ENCODE measurements at places on chromosomes 2 and 18. TPM values are rescaled to one million over a fixed set of nuclear protein-coding genes. Genes with fewer than 3 reads are reported as not detected.

The HJURP gene
- total RNA-seq, result not detected

DNA sequence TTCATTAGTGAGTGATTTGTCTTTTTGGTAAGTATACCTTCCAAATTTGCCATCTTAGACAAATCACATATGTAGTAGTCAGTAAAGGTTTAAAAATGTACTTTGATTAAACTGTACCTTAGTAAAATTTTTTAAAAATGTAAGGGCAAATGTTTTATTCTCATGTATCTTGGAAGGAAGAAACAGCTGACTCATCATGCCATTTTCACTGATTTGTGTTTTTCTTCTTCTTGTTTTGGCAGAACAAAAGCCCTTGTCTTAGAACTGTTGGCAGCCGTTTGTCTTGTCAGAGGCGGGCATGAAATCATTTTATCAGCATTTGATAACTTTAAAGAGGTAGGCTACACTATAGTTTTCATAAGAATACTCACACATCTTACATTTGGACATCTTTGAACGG lies 136.5 kb downstream of the PRPF40A start:
- no peaks in the 10 kb centered on the region for H3K4me1 ChIP-seq
- no peak for DNase-seq
- no peak overlapping the region for H3K4me3 ChIP-seq
- no peak overlapping the region for H3K27ac ChIP-seq
- no peaks in the 10 kb centered on the region for H3K27me3 ChIP-seq

DNA sequence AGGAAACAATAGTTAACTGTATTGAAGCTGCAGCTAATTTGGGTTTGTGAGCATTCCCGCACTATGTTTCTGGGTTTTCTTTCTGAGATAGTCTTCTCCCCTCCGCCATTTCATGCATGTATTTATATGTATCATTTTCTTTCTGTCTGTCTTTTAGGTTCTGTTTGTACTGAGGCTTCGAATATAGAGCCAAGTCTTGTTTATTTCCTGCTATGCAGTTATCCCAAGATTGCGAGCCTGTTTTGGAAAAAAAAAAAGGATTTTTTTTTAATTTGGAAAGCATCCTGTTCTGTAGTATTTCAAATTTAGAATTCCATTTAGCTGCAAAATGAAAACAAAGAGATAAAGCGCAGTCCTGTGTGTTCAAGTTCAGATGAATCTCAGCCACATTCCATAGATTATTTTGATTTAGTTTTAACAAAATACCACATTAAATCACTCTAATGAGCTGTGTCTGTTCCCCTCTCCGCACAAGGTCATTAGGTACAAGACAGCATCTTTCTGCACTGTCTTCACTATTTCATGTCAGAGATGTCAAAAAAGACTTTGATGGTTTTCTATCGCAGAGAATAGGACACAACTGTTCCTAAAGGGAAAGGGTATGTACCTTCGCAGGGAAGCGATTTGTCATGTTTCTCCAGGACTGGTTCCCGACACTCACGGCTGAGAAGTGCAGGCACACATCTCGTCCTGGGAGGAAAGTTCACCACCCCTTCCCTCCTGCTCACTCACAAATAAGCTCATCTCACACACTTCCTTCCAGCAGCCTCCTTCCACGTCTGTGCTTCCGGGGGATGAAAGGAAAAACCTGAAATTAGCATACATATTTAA lies 443.4 kb downstream of the ZNF516 start:
- DNase-seq, result no peak
- no peak overlapping the region for H3K4me3 ChIP-seq
- no peaks in the 10 kb centered on the region for H3K27me3 ChIP-seq
- no peaks in the 10 kb centered on the region for H3K36me3 ChIP-seq
- no peaks in the 10 kb centered on the region for H3K4me1 ChIP-seq

DNA sequence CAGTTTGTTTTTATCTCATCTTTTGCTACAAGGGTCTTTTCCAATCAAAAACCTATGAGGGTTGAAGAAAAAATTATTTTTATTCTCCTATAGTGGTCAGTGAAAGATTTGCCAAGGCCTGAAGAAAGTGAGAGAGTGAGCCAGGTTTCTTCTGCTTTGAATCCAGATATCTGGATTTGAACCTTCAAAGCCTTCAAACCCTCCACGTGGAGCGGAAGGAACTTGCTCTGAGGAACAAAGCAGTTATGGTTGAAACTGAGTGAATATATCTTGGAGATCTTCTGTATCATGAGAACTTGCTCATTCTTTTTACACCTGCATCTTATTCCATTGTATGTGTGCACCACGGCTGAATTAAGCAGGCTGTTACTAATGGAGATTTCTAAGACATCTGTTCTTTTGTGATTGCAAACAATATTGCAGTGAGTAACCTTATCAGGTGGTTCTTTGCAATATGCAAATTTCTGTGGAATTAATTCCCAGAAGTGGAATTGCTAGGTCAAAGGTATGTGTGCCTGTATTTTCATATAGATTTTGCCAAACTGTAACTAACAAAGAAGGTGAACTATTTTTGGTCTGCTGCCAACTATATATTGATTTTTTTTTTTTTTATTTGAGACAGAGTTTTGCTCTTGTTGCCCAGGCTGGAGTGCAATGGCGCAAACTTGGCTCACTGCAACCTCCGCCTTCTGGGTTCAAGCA lies 147.9 kb downstream of the B3GNT2 start:
- H3K27me3 ChIP-seq, result no peaks in the 10 kb centered on the region
- H3K27ac ChIP-seq, result no peak overlapping the region

The ACVR2A gene
- 6.4 TPM for total RNA-seq

- no peaks in the 10 kb centered on the region for H3K36me3 ChIP-seq
- DNase-seq, result no peak
- H3K27ac ChIP-seq, result no peak overlapping the region
- H3K4me1 ChIP-seq, result no peaks in the 10 kb centered on the region
- H3K4me3 ChIP-seq, result no peak overlapping the region
- no peaks in the 10 kb centered on the region for H3K27me3 ChIP-seq
Observed at GRCh38 chr2:8234757-8235374, 447.0 kb upstream of the ID2 start.

DNA sequence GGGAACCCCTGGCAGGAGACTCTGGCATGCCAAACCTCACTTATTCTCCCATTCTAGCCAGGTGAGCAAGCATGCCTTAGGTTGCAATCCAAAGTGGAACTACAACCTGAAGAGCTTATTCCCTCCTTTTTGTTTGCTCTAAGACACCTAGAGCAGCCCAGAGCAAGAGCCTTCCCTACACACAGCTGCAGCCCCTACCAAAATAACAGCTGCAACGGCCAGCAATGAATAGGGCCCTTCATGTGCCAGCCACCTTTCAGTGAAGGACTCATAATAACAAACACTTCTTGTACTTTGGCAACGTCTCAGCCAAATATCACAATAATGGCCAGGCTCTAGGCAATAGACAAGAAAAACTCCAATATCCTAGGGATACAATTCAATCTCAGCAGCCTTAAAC lies 178.7 kb downstream of the ALK start:
- H3K36me3 ChIP-seq, result no peaks in the 10 kb centered on the region
- no peak overlapping the region for H3K27ac ChIP-seq
- H3K4me1 ChIP-seq, result no peaks in the 10 kb centered on the region
- DNase-seq, result no peak
- no peak overlapping the region for H3K4me3 ChIP-seq

DNA sequence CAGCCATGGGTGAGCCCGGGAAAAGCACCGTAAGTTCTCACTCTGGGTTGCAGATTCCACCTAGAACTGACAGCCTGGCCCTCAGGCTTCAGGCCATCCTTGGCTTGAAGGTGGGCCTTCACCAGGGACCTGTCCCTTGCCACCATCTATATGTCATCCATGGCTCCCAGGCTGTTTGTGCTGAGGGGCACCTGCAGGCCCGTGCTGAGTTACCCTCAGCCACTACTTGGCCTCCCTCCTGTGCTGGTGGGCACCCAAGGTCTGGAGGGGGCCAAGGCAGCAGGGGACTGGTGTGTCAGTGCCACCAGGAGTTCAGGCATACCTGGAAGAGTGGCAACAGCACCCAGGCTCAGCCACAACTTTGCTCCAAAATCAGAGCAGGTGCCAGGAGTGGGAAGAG lies 326.2 kb upstream of the SMIM21 start:
- no peaks in the 10 kb centered on the region for H3K36me3 ChIP-seq
- H3K27ac ChIP-seq, result no peak overlapping the region
- no peak overlapping the region for H3K4me3 ChIP-seq

GRCh38 chr2:7016601-7017211 lies 99.5 kb downstream of the RNF144A start:
- no peak overlapping the region for H3K27ac ChIP-seq
- H3K27me3 ChIP-seq, result no peaks in the 10 kb centered on the region
- H3K4me1 ChIP-seq, result peaks cover 32% of the 10 kb centered on the region
- no peaks in the 10 kb centered on the region for H3K36me3 ChIP-seq
- H3K4me3 ChIP-seq, result no peak overlapping the region

The GAREM2 gene
- 1.7 TPM for total RNA-seq

DNA sequence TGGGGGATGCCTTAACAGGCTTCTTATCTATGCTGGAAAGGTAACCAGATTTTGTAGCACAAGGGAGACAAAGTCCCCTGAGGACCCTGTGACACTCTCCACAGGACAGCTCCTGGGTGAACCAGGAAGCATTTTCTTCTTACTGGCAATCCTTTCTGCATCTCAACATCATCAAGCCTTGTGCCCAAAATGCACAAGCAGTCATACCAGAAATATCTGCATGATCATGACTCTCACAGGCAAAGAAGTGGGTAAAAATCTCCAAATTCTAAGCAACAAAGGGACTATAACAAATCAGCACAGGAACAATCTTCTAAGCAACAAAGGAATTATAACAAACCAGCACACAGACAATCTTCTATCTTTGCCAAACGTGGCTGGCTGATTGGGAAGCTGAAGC lies 99.1 kb upstream of the CD226 start:
- no peaks in the 10 kb centered on the region for H3K36me3 ChIP-seq
- H3K27me3 ChIP-seq, result no peaks in the 10 kb centered on the region
- H3K4me3 ChIP-seq, result no peak overlapping the region
- H3K4me1 ChIP-seq, result no peaks in the 10 kb centered on the region

The COL6A3 gene
- total RNA-seq, result 9.7 TPM

DNA sequence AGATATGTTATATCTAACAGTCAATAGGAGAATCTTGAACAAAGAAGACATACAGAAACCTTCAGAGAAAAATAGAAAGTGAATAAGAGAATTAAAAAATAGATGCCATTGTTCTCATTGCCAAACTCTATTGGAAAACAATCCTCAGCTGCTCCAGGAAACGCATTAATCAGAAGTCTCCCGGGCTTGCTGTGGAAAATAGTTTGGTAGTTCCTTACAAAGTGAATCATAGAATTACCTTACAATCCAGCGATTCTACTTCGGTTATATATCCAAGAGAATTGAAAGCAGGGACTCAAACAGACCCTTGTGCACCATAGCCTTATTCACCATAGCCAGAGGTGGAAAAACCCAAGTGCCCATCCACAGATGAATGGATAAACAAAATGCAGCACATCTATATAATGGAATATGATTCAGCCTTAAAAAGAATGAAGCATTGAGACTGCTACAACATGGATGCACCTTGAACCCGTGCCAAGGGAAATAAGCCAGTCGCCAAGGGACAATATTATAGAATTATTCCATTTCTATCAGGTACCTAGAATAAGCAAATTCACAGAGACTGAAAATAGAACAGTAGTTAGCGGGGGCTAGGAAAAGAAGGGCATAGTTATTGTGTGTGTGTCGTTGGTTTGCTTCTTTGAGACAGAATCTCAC lies 21.9 kb upstream of the CHRNA1 start:
- no peaks in the 10 kb centered on the region for H3K36me3 ChIP-seq
- H3K27ac ChIP-seq, result no peak overlapping the region
- H3K4me3 ChIP-seq, result no peak overlapping the region
- DNase-seq, result no peak

- no peaks in the 10 kb centered on the region for H3K36me3 ChIP-seq
- H3K4me3 ChIP-seq, result no peak overlapping the region
- no peak for DNase-seq
Observed at GRCh38 chr2:172772633-172773032, 37.0 kb downstream of the RAPGEF4 start.

DNA sequence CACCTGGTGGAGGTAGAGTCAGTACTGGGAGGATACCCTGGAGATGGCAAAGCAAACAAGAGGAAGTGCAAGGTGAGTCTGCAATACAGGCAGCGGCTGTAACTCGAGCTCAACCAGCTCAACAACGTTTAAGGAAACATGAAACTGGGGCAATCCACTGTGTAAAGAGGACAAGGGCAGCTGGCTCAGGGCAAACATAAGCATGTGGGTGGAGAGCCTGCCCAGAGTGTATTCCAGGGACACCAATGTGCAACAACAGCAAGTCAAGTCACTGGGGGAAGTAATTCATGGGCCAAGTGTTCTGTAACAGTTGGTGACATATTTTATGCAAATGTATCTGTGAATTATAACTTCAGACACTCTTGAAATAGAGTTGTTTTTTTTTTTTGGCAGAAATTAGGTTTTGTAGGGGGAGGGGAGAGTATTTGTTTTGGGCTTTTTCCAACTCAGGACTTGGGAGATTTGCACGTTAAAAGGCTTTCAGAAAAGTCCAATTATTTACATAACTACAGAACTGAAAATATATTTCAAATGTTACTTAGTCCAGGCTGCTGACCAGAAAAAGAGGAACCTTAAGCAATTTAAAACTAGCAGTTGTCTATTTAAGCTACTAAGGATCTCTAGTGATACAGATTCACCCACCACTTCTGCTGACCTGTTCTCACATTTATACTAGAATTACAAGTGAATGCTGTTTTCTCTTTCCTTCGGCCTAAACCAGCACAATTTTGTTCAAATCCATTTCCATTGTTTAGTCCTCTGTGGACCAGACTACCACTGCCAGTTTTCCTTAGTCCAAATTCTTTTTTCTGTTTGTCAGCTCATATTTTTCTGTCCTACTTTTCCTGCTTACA lies 18.6 kb downstream of the NRXN1 start:
- peak; percentile 71 for DNase-seq
- H3K27ac ChIP-seq, result peak overlapping the region; percentile 38
- no peaks in the 10 kb centered on the region for H3K36me3 ChIP-seq
- peaks cover 17% of the 10 kb centered on the region for H3K4me1 ChIP-seq
- no peak overlapping the region for H3K4me3 ChIP-seq
